Ovary (tissue), 10 donors: ENCODE measurements at places on chromosomes 4 and X. TPM values are rescaled to one million over a fixed set of nuclear protein-coding genes. Genes with fewer than 3 reads are reported as not detected.

NCAPG gene
- 0.48 TPM for total RNA-seq

PRR32 gene
- total RNA-seq, result not detected

UGT2B17 gene
- total RNA-seq, result 0.26 TPM

TMPRSS11F gene
- total RNA-seq, result not detected

GLOD5 gene
- not detected for total RNA-seq

CXCL10 gene
- 0.24 TPM for total RNA-seq

UBE2D3 gene
- total RNA-seq, result 267 TPM

DLG3 gene
- 26.3 TPM for total RNA-seq

CHST7 gene
- total RNA-seq, result 25.3 TPM

BTC gene
- total RNA-seq, result 6.0 TPM

HSFX3 gene
- not detected for total RNA-seq

PPBP gene
- not detected for total RNA-seq

ZNF630 gene
- total RNA-seq, result 4.1 TPM

RBM47 gene
- total RNA-seq, result 19.4 TPM

MGARP gene
- 26.1 TPM for total RNA-seq

PNCK gene
- 2.3 TPM for total RNA-seq

NRK gene
- total RNA-seq, result 59.6 TPM

AFAP1 gene
- total RNA-seq, result 18.4 TPM

SMARCA1 gene
- total RNA-seq, result 51.6 TPM

GEMIN8 gene
- total RNA-seq, result 23.6 TPM

FRG1 gene
- total RNA-seq, result 41.0 TPM

ALB gene
- total RNA-seq, result not detected

HS6ST2 gene
- total RNA-seq, result 14.4 TPM

PNMA5 gene
- not detected for total RNA-seq

ARHGEF6 gene
- total RNA-seq, result 22.1 TPM

PAGE1 gene
- not detected for total RNA-seq

TSPAN7 gene
- 8.3 TPM for total RNA-seq

KIT gene
- 25.6 TPM for total RNA-seq

ADRA2C gene
- 5.8 TPM for total RNA-seq

FAM200B gene
- total RNA-seq, result 40.7 TPM

KCND1 gene
- total RNA-seq, result 1.0 TPM

HMX1 gene
- not detected for total RNA-seq

TMEM31 gene
- 1.0 TPM for total RNA-seq

COL4A5 gene
- 41.8 TPM for total RNA-seq

LUZP4 gene
- total RNA-seq, result not detected

SORCS2 gene
- total RNA-seq, result 7.1 TPM

GRIA3 gene
- total RNA-seq, result 10.5 TPM

TRIM75 gene
- not detected for total RNA-seq

PRKG2 gene
- total RNA-seq, result 0.08 TPM

SSX4 gene
- not detected for total RNA-seq

SMARCAD1 gene
- total RNA-seq, result 26.9 TPM

KDR gene
- 14.2 TPM for total RNA-seq

DCHS2 gene
- 8.7 TPM for total RNA-seq

CSAG2 gene
- not detected for total RNA-seq

TCP11X2 gene
- not detected for total RNA-seq
